ENCODE measurements at places on chromosomes 3 and 15. TPM values are rescaled to one million over a fixed set of nuclear protein-coding genes. Genes with fewer than 3 reads are reported as not detected.

DNA sequence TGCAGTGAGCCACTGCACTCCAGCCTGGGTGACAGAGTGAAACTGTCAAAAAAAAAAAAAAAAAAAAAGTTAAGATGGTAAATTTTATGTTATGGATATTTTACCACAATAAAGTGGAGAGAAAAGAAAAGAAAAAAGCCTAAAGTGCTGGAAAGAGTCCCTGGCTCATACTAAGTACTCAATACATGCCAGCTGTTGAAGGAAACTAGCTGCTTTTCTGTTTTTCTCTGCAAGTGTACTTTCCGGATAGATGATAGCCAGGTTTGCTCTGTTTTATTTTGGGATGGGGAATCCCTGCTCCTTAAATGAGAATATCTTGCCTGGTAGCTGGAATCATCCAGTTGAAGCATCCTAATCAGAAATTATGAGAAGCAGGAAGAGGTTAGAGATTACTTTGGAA is 10.9 kb downstream of the EID1 start:
- DNase-seq: no peak

Gene TM4SF18
- 33.1 TPM for polyA plus RNA-seq

Gene GUCA1C
- polyA plus RNA-seq: 0.64 TPM

- DNase-seq: no peak
Measured at GRCh38 chr3:78642226-78643035, 1125.4 kb downstream of the ROBO1 start.

Gene CPN2
- 0.69 TPM for polyA plus RNA-seq

- DNase-seq: no peak
Measured at GRCh38 chr3:190863119-190863465, 598 bp upstream of the GMNC start.

- no peak for DNase-seq
Measured at GRCh38 chr3:69842789-69843188, 103.5 kb downstream of the MITF start.

DNA sequence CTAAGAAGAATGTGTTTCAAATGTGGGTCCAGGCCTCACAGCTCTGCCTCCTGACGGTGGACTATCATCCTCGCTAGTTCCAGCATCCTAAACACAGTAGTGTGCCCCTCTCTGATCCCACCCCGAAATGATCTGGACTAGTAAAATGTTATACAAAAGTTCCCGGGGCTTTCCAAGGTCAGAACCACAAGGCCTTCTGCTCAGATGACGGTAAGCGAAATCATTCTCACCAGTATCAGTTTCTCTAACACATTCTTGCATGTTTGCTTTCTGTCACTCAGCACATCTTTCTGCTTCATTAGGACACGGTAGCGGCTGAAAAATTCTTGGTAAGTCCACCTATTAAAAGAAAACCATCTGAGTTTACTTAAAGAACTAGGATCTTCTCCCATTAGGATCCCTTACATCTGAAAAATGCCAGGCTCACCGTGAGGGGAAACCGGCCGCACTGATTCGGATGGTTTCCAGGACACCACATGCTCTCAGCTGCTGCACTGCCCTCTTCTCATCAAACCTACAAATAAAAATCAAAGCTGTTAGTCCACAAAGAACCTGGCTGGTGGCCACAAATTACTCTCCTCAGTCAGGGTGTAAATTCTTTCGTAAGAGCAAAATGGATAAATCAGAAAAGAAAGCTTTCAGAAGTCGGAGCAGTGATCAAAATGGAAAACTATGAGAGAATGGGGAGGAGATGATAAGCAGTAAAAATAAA is 83.9 kb upstream of the MYO5C start:
- no peak for DNase-seq

Gene GAP43
- polyA plus RNA-seq: 0.35 TPM

DNA sequence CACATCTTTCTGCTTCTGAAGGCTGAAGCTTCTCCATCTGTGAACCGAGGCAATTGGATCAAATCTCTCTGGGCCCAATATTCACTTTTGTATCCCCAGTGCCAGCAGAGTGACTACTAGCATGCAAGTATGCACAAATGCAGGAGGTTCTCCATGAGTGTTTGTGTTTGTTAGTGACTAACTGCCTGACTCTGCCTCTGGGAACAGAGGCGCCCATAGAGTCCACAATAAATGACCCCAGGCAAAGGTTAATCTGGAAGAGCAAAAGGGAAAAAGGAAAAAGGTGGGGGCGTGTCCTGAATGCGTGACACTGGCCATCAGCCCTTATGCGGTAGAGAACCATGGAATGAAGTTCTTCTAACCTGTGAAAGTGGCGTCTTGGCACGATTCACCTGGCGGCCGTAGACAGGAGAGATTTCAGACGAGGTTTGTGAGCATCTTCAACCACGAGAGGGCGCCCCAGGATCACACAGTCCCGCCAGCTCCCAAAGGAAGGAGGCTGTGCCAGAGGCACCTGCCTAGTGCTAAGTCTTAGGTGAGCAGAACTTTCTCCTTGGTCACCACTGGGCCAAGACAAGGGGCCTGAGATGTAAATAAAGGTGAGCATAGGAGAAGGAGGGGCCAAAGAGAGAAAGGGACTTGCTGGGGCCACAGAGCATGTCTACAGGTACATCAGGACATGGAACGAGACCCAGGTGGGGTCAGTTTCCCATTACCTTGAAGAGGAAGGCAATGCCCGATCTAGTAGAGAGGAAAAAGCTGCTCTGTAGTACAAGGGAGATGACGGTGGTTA is 44.2 kb downstream of the RBPMS2 start:
- DNase-seq: peak; percentile 69

DNA sequence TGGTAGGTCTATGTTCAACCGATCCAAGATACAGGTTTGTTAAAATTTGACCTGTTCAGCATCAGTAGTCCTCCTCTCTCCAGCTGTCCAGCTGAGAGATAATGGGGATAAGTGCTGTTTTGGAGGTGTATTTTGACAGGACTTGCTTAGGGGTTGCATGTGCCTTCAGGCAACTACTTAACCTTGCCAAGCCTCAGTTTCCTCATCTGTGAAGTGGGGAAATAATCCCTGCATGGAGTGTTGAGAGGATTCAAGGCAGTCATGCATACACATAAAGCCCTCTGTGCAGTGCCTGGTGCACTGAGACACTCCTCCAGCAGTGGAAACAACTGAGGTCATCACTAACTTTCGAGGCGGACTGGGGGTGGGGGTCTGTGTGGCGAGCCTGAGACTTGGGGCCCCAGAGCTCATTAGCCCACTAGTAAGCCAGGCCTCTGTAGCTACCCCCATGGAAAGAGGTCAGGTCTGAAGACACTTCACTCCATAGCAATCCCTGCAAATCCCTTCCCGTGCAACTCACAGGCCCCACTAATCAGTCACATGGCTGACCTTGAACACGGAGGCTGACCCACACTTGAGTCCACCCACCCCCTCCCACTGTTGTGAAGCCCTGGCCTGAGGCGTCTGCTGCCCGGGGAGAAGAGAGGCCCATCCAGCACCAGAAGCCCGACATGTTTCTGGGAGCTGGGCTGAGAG is 25.9 kb upstream of the SLC6A6 start:
- DNase-seq: no peak

GRCh38 chr15:100824211-100824610 is 55.4 kb upstream of the ALDH1A3 start:
- DNase-seq: no peak

Gene PLA1A
- polyA plus RNA-seq: 9.0 TPM

DNA sequence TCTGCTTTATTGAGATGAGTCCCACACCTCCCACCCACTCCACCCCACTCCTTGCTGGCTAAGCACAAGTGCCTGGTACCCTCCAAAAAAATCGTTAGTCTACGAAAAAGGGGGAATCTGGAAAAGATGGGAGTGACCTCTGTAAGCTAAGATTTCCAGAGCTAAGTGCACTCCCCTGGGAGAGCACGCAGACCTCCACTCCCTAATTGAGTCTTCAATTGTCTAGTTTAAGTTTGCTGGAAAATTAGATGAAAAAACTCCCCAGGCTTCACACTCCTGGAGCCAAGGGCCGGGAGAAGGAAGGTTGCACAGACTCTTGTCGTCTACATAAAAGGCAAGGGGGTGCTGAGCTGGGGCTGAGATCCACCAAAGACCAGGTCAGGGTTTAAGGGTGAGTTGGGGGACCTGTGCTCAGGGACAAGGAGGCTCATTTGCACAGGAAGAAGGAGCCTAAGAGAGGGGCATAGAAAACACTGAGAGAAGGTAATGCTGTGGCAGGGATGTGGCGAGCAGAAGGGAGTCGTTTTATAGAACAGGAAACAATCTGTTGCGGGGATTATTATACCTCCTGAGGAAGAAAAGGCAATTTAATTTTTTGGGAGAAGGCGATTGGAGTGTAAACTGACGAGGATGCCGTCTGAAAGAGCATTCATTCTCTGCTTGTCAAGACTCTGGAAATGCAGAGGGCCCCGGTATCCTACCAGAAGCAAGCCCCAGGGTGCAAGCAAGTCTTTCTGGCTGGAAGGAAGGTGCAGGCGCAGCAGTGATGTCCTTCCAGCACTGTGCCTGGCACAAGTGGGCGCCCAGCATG is 126.5 kb upstream of the DLG1 start:
- no peak for DNase-seq

GRCh38 chr3:191301017-191301416 is 28.2 kb upstream of the CCDC50 start:
- DNase-seq: no peak

Gene PPM1L
- polyA plus RNA-seq: 8.2 TPM

Gene PCYT1A
- 37.7 TPM for polyA plus RNA-seq

- no peak for DNase-seq
Measured at GRCh38 chr3:87780811-87781210, 278.0 kb downstream of the CGGBP1 start.

GRCh38 chr3:48599077-48599501 is 4.0 kb upstream of the COL7A1 start:
- no peak for DNase-seq

DNA sequence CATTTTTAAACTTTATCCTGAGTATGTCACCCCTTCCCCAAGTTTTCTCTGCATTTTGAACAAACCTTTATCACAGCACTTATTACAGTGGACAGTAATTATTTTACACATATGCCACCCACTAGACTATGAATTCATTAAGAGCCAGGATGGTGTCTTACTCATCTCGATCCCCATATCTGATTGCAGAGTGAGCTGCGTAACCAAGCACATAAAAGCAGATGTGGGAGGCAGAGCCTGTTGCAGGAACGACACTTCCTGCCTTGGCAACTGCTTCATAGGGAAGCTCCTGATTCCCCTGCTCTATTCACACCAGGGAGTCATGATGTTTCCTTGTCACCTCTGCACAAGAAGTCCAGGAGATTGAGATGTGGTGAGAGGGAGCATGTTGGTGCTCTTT is 91.1 kb downstream of the MINAR1 start:
- no peak for DNase-seq

GRCh38 chr3:125161607-125162219 is 50.8 kb downstream of the SLC12A8 start:
- no peak for DNase-seq

- no peak for DNase-seq
Measured at GRCh38 chr3:136544532-136544931, 207.6 kb downstream of the STAG1 start.

Gene INKA1
- 10.6 TPM for polyA plus RNA-seq

Gene TMEM207
- polyA plus RNA-seq: 17.6 TPM

- no peak for DNase-seq
Measured at GRCh38 chr3:107117922-107118536, 259.2 kb upstream of the CCDC54 start.

Gene SEMA3F
- polyA plus RNA-seq: 70.8 TPM

GRCh38 chr15:62488387-62488786 is 323.3 kb upstream of the C2CD4B start:
- DNase-seq: no peak

Gene FAM43A
- polyA plus RNA-seq: 5.9 TPM

DNA sequence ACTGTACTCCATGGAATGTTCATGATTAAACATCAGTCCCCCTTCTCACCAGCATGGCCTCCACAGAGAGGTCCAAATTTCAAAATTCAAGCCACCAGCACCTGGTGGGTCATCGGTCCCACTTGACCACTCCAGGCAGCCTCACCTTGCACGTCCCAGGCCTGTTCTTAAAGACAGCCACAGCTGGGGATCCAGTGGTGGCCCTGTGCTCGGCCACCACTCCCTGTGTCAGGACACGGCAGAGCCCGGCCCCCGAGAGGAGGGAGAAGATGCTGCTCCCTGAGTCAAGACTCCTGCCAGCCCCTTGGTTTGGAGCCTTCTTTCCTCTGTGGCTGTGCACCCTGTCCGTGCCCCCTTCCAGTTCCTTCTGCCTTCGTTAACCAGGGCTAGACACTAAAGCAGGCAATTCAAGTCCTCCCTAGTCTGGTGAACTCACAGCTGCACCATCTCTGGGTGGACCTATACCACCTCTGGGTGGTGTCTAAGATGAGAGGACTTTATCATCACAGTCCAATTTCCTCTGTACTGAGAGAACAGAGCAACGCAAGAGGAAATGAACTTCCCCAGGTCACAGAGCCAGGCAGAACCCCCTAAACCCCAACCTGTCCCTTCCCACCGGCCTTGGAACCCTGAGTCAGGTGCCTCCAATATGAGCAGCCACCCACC is 97.1 kb downstream of the MEGF11 start:
- no peak for DNase-seq

Gene SLC2A2
- polyA plus RNA-seq: 11.3 TPM

GRCh38 chr3:183328823-183329222 is 75.8 kb downstream of the B3GNT5 start:
- DNase-seq: no peak

GRCh38 chr3:16399473-16399872 is 114.0 kb downstream of the RFTN1 start:
- DNase-seq: peak; percentile 58
